ENCODE measurements at places on chromosomes 3 and 15. TPM values are rescaled to one million over a fixed set of nuclear protein-coding genes. Genes with fewer than 3 reads are reported as not detected.

Gene MFN1
- total RNA-seq: 85.2 TPM

Gene CYP1A2
- total RNA-seq: not detected

DNA sequence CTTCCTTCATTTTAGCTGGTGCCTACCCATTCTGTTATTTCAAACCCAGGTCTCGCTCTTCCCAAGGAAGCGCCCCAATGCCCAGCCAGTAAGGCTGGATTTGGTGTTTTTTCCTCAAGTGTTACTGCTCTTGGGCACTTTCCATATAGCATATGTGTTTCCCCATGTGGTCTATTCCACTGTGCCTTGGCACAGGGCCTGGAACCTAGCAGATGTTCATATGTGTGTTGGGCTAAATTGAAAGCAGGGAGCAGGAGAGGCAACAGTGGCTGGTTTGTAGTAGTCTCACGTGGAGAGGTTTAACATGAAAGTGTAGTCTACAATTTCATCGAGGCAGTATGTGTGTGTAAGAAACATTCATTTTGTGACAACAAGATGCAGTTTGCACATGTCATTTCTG is 48.2 kb upstream of the TEX264 start:
- no peak for DNase-seq

DNA sequence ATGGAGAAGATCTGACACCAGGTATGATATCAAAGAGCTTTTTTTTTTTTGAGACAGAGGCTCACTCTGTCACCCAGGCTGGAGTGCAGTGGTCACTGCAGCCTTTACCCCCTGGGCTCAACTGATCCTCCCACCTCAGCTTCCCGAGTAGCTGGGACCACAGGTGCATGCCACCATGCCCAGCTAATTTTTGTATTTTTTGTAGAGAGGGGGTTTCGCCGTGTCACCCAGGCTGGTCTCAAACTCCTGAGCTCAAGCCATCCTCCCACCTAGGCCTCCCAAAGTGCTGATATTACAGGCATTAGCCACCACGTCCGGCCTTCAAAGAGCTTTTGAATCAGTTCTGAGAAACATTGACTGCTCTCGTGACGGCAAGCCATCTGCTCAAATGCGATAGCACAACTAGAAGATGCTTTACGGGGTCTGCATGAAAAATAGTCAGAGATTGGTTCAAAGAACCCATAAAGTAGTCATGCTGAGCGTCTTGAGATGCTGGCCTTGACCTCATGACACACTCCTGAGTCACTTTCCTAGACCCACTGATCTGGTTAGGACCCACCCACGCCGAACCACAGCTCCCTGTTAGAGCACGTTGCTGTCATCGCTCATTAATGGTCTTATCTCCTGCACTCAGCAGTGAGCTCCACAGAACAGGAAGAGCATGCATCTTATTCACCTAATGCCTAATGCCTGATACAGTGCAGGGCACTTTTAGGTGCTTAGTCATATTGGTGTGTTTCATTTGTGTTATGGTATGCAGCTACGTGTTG is 57.0 kb upstream of the NR2F2 start:
- DNase-seq: no peak

DNA sequence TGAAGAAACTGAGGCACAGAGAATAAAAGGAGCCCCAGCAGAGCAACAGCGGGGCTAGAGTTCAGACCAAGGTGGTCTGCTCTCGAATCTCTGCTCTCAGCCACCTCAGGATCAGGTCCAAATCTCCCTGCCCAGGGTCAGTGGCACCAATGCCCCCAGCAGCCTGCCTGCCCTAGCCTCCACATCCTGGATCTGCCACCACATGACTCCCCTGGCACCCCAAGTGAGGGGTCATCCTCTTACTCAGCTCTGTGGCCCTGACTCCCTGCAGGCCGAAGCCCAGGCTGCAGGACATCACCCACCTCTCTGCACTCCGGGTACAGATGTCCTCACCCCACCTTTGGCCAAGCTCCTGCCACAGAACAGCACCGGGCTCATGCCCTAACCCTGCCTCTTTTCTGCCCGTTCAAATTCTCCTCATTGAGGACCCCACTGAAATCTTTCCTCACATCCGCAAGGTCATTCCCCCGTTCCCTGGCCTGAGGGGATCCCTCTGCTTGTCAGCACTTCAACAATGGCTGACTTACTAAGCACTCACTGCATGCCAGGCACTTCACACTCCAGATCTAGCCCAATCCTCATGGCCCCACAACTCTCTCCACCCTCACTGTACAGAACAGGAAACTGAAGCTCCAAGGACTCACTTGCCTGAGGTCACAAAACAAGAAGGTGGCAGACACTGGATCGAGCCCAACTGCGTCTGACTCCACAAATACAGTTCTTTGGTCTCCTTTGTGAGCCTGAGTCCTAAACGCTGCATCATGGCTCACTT is 4.3 kb downstream of the PPIB start:
- no peak for DNase-seq

GRCh38 chr3:128348805-128349531 is 117.7 kb downstream of the DNAJB8 start:
- no peak for DNase-seq

- DNase-seq: no peak
Measured at GRCh38 chr15:96792216-96792615, 461.7 kb downstream of the NR2F2 start.

DNA sequence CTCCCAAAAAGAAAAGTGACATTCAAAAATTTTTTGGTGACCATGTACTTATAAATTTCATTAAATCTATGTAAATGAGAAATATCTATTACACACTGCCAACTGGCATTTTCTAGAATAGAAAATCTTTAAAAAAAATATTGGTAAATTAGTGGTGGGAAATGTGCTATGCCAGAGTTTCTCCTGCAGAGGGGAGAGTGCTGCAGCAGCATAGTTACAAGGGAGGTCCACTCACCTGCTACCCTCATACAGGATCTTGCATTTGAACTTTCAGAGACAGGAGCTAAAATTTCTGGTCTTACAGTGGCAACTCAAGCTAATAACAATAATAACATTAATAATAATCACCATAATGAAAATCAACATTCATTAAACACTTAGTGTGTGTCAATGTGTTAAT is 459.6 kb downstream of the NSUN3 start:
- no peak for DNase-seq

DNA sequence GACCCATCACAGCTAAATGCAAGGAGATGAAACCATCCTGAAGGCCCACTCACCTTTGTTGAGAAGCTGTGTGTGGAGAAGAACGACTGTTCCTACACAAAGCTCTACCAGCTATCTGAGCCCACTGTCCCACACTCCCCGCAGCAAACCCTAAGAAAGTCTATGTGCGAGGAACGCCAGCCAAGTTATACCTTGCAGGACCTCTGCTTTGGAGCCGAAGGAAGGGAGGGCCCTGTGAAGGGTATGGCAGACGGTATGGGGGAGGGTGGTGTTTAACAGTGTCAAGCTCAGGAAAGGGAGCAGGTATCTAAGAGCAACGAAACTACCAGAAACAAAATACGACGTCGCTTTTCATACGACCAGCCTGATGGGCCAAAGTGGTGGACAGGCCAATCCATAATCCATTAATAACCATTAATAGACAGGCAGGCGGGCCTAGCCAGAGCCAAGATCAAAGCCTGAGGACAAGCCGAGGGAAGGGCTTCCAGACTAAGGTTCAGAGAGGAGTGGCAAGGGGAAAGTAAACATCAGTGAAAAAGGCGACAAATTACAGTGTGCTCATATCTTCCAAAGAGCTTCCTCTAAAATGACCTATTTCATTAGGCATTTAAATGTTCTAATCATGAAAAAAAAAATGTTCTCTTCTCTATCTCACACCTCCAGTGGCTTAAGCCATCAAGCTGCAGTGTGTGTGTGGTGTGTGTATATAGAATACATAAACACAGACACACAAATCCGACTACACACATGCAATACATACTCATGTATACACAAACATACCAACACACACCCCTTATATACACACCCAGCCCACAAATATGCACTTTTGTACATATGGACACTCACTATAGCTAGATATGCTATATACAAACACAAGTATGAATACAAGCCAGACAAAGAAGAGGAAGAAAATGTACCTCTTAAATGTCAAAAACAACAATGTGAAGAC is 43.9 kb downstream of the PTPN23 start:
- no peak for DNase-seq

DNA sequence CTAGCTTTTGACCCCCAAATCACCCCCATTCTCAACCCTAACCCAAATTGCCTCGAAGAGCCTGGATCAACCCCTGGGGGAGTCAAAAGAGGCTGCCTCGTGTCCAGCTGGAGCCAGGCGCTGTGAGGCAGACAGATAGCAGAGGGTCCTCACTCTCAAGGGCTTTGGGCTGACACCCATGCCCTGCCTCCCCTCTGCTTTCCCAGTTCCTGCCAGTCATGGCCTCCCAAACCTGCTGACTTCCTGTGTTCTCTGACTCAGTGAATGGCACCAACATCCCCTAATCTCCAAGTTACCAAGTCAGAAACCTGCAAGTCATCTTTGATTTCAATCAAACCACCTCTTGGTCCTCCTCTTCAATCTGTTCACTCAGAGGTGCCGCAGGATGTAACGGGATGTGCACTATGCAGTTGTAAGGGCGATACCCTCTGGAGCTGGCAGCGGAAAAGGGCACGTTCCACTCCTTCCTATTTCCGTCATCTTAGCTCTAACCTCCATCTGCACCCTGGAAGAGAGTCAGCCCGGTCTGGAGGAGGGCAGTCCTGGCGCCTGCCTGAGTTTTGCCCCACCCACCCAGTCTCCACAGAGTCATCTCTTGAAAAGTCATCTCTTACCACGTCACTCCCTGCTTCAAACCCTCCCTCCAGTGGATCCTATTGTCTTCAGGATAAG is 52.4 kb upstream of the FAM174B start:
- DNase-seq: no peak

DNA sequence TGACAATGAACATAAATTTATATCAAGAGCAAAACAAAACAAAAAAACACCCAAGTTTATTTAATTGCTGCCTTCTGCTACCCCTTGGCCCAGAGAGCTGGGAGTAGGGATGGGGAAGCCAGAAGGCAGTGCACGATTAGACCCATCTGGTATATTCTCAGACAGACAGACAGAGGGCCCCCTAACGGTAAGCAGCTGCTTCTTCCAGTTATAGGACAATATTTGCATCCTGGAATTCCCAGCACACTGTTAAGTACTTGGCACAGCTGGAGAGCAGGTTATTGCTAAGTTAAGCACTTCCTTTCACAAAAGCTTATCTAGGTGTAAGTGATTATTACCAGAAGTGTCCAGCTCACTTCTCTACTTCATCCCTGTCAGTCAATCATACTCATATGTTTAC is 39.3 kb downstream of the C2CD4B start:
- DNase-seq: no peak
